Erythroblast (primary cell): ENCODE measurements at places on chromosomes 12 and 14.

DNA sequence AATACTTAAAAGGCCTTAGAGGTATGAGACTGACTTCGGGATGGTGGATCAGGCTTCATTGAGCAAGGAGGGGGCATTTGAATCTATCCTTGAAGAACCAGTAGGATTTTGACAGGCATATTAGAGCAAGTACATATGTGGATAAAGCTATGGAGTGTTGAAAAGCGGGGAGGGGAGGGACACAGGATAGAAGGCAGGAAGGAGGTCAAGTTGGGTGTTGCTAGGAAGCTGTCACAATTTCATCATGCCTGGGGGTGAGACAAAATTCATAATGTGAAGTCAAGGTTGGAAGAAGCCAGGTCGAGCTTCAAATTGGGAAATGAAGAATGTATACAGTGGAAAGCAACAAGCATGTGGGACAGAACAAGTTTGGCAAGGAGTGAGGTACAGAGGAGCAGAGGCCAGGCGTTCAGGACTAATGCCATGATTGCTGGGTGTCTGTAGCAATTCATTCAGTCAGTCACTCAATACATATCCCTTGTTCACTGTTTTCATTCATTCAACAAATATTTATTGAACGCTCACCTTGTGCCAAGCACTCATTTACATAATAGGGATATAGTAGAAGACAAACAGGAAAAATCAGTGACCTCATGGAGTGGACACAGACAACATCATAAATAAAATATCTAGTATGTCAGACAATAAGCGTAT is 58.3 kb upstream of the LTA4H start:
- no peak for DNase-seq

DNA sequence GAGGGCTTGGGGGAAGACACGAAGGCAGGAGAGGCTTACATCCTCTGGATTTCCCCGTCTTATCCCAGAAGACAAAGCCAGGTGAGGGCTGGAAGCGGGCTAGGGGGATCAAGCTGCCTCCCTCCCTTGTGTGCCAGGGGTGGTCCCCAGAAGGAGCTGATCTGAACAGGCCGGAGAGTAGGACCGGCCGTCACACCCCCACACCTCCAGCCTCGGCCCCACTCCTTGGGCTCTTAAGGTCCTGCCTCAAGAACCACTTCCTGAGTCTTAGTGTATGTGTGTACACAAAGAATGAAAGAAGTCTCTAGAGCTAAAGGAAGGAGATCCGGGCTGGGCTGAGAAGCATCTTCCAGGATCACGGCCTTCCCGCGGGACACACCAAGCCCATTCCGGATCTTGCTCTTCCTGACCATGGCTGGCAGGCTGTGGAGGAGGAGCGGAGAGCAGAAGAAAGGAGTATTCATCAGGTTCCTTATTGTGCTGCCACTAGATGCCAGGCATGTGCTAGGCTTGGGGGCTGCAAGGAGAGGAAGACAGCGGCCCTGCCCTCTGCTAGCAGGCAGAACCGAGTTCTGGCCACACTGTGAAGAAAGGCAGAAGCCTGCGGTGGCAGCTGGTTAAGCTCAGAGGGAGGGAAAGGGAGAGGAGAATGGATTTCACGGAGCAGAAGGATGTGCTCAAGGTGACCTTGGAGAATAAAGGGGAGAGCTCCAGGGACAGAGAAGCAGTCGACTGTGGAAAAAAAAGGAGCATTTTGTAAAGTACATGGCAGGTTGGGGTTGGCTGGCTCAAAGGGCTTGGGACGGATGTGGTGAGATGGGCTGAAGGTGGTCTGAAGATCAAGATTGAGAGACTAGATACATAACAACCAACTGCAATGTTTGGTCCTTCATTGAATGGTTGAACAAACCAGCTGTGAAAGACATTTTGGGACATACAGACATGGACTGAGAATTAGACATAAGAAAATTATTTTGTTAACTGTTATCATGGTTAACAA is 1.3 kb upstream of the CD63 start:
- DNase-seq: peak; percentile 49

GRCh38 chr14:68244262-68244980 is 424.8 kb downstream of the RAD51B start:
- no peak for DNase-seq

GRCh38 chr12:54217774-54218241 is 29.0 kb upstream of the SMUG1 start:
- DNase-seq: peak; percentile 43

- DNase-seq: no peak
Observed at GRCh38 chr14:98599082-98599481, 672.9 kb downstream of the BCL11B start.

- DNase-seq: no peak
Observed at GRCh38 chr12:94079566-94080340, 68.6 kb upstream of the PLXNC1 start.

DNA sequence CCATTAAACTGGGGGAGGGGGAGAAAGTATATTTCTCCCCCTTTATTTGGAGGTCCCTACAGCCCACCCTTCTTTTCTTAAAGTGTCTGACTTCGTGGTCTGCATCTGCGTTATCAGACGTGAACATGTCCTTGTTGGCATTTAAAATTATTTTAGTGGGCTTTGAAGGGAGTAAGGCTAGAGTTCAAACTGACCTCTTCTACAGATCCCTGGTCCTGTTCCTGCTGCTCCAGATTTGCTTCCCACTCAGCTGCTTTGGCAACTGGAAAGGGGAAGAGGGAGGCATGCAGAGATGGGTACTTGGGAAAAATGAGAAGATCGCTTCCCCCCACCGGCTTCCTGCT is 611 bp upstream of the SIX6 start:
- DNase-seq: no peak

DNA sequence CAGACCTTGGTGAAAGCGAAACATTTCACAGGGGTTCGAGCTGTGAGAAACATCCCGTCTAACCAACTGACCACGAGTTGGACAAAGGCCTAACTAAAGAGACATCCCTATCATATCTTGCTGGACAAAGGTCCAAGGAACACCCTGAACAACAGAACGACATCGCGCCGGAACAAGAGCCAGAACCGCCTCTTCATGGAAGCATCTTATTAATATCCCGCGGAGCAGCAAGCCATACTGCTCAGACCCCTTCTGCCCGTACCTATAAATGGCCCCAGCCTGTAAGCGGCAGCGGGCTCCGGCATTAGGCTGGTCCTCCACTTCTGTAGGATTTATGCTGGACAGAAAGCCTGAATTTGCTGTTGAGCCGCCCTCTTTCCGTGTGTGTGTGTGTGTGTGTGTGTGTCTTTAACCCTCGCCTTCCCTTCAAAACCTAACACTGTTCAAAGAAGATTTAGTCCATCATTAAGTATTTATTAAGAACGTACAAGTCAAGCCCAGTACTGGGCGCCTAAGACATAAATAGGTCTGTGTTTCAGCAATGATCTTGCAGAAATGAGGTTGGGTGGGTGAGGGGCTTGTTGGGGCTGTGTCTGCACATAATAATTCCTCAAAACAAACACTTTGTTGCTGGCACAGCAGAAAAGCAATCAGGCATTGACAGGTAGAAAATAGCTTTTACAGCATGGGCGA is 1.9 kb downstream of the SLC6A15 start:
- no peak for DNase-seq

- DNase-seq: no peak
Observed at GRCh38 chr14:49189375-49189774, 396.8 kb downstream of the RPS29 start.

DNA sequence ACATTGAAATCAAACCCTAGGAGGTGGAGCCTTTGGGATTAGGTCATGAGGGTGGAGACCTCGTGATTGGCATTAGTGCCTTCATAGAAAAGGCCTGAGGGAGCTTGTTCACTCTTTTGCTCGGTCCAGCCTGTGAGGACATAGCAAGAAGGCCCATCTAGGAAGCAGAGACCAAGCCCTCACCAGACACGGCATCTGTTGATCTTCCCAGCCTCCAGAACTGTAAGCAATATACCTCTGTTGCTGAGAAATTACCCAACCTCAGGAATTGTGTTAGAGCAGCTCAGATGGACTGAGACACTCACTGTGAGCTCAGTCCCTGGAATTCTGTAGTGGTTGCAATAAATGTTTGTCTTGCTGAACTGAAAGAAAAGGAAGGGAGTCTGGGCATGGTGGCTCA is 116.2 kb upstream of the MAP1LC3B2 start:
- no peak for DNase-seq

DNA sequence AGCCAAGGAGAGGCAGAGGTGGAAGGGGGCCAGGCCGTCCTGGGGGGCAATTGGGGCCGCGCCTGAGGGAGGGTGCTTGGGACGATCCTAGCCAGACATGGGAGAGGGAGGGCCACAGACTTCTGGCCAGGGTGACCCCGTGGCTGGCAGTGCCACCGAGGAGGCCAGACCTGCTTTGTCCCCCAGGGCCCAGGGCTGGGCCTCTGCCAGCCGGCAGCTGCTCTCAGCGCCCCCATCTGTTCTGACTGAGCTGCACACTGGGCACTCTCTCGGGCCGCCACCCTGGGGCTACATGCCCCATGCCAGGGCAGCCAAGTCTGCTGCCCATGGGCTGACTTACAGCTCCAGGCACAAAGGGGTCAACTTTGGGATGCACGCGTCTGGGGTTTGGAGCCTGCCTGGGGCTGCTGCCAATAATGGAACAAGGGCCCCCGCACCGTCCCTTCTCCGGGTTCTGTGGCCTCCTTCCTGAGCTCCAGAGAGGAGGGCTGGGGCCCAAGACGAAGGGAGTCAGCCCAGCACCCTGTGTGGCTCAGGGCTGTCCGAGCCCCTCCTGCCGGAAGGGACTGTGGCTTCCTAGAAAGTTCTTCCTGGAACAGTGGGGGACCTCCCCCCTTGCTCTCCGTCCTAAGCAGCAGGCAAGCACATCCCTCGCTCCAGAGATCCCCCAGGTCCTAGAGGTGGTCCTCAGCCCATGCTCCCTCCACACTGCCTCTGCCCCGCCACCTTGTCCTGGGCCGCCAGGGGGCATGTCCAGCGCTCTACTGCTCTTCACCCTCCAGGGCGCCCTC is 1.1 kb downstream of the ADSS1 start:
- no peak for DNase-seq

DNA sequence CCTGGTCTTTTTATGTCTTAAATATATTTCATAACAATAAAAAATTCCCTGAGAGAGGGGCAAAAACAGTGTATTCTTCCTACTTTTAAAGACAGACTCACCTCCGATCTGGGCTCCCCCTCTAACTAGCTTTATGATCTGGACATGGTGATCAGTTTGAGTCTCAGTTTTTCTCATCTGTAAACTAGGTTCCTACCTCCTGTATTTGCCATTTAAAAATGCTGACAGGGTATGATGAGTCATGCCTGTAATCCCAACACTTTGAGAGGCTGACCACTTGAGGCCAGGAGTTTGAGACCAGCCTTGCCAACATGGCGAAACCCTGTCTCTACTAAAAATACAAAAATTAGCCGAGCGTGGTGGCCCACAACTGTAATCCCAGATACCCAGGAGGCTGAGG is 114.8 kb upstream of the LHX5 start:
- no peak for DNase-seq

DNA sequence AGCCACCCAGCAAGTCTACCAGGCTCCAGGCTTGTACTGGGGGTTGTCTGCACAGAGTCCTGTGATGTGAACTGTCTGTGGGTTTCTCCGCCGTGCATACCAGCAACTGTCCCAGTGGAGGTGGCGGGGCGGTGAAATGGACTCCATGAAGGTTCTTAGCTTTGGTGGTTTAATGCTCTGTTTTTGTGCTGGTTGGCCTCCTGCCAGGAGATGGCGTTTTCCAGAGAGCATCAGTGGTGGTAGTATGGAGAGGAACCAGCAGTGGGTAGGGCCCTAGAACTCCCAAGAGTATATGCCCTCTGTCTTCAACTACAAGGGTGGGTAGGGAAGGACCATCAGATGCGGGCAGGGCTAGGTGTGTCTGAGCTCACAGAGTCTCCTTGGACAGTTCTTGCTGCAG is 303.8 kb downstream of the TMEM121 start:
- DNase-seq: no peak

GRCh38 chr12:75705749-75706711 is 194.6 kb upstream of the KRR1 start:
- DNase-seq: no peak

DNA sequence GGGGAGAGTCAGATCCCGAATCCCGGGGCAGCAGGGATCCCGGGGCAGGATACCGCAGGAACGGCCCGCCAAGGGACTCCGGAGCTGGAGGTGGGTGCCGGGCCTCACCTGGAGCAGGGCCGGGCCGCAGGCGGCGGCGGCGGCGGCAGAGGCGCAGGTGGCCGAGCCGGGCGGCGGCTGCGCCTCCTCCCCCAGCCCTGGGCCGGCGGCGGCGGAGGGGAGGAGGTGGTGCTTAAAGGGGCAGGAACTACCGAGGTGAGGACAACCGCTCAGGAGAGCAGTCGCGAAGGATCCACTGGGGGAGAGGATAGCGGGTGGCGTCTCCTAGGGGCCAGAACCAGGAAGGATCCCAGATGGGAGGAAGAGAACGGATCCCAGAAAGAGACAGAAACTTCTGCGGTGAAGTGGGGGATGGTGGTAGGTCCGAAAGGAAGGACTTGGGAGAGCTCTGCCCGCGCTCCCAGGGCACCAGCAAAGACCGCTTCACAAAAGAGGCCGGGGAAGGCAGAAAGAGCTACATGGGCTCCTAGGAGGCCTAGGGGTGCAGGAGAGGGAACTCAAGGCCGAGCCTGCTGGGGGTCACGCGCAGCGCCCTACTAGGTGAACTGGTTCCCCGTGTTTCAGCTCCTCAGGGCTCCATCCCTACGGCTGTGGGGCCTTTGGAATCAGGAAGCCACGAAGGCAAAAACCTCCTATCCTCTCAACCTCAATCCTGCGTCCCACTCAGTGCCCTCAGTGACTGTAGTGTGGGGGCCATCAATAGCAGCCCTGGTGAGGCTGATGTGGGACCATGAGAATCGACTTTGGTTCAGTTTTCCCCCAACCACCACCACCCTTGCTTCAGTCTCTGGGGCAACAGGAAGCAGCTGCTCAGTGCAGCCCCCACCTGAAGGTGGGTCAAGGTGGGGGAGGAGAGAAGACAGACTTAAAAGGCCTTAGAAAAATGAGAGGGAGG is 5.0 kb upstream of the BAZ2A start:
- DNase-seq: peak; percentile 86

- no peak for DNase-seq
Observed at GRCh38 chr12:118302053-118302452, 70.7 kb downstream of the TAOK3 start.

GRCh38 chr14:88247228-88247627 is 75.8 kb downstream of the KCNK10 start:
- no peak for DNase-seq

DNA sequence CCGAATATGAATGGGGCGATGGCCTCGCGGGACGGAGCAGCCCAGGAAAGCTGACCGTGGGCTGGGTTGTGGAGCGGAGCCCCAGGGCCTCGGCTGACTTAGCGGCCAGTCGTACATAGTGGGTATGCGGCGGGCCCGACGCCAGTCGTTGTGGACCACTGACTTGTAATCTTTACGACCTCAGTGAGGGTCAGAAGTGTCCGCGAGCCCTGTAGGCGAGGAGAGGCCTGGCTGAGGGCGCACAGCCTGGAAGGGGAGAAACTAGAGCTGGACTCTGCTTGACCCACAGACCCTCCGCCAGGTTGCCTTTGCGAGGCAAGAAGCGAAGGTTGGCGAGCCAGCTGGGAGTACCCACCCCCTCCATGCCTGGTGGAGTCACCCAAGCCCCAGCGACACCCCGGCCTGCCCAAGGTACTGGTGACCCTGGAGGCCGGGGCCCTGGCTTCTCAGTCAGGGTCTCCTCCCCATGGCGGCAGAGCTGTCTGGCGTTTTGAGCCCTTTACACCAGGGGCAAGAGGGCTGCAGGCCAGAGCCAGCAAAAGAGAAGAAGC is 15.6 kb upstream of the DYNC1H1 start:
- DNase-seq: peak; percentile 54
